ENCODE measurements at places on chromosomes 11 and 22. TPM values are rescaled to one million over a fixed set of nuclear protein-coding genes. Genes with fewer than 3 reads are reported as not detected.

DNA sequence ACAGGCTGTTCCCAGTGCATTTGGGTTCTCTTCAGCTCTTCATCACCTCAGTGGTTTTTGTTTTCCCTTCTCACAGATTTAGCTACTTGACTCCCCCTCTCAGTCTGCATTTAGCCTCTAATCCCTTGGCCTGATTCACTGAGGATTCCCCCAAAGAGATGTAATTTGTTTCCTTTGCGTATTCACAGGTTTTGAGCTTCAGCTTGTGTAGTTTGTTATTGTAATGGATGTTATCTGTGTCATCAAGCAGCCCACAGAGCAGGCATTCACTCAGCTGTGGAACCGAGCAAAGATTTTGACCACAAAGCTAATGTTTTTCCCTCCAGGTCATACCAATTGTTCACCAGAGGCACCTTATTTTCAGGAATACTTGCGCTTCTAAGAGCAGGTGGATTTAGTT lies 6.4 kb upstream of the ME3 start:
- H3K27me3 ChIP-seq = no peaks in the 10 kb centered on the region
- no peak overlapping the region for H3K4me3 ChIP-seq
- DNase-seq = no peak

DNA sequence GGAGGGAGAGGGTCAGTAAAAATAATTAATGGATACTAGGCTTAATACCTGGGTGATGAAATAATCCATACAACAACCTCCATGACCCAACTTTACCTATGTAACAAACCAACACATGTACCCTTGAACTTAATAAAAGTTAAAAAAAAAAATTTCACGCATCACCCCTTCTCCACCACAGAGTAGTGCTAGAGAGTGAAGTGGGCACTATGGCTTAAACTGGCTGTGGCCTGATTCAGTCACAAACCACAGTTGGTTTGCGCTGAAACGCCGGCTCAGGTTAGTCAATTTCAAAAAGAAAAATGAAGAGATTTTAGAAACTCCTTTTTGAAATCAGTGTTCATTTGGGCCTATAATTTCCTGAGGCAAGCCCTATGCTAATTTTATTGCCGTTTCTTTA lies 144.3 kb downstream of the TRPC6 start:
- H3K27ac ChIP-seq = no peak overlapping the region
- no peaks in the 10 kb centered on the region for H3K27me3 ChIP-seq
- H3K4me3 ChIP-seq = no peak overlapping the region

GRCh38 chr11:13680501-13681264 lies 12.2 kb downstream of the FAR1 start:
- H3K36me3 ChIP-seq = no peaks in the 10 kb centered on the region
- no peak overlapping the region for H3K4me3 ChIP-seq
- no peak for DNase-seq
- peaks cover 42% of the 10 kb centered on the region for H3K4me1 ChIP-seq

- H3K4me1 ChIP-seq = no peaks in the 10 kb centered on the region
- DNase-seq = no peak
- no peak overlapping the region for H3K4me3 ChIP-seq
- no peaks in the 10 kb centered on the region for H3K36me3 ChIP-seq
- H3K27me3 ChIP-seq = no peaks in the 10 kb centered on the region
Measured at GRCh38 chr11:111179184-111179910, 66.2 kb upstream of the POU2AF2 start.

DNA sequence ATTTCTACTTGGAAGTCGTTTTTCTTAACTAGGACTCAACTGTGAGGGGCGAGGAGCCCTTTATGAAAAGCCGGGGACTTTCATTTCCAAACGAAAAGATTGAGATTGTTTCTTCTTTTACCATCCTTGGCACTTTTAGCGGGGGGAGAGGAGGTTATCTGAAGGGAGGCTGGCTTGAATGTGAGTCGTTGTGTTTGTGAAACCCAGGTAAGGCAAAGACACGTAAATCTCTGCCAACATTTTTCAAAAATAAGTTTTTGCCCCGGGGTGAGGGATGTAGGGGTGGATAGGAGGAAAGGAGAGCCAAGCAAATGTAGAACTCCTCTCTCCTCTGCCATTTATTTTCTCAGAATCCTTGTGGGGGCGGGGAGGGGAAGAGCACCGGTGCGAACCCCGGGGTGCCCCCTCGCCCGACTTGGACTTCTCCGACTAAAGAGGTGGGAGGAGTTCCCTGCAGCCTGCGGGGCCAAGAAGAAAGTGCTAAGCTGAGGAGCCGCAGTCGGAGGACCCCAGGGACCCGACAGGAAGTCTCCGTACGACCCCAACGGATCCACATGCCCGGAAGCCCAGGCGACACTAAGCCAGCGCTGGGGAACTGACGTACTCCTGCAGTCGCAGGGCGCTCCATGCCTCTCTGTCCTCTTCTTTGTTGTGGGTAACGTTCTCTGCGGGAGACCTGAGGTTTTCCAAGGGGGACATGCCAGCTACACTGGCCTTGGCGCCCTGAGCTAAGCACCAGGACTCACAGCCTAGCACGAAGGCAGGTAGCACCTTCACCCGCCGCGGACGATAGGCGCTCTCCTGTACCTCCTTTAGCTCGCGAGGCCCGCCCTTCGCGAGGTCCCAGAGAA lies 2.4 kb upstream of the WT1 start:
- H3K4me3 ChIP-seq = no peak overlapping the region
- no peak overlapping the region for H3K27ac ChIP-seq
- H3K36me3 ChIP-seq = no peaks in the 10 kb centered on the region
- H3K27me3 ChIP-seq = peaks cover 97% of the 10 kb centered on the region
- H3K4me1 ChIP-seq = peaks cover 28% of the 10 kb centered on the region

GRCh38 chr22:40605761-40606160 lies 30.8 kb downstream of the MRTFA start:
- H3K27ac ChIP-seq = no peak overlapping the region
- no peak overlapping the region for H3K4me3 ChIP-seq
- no peak for DNase-seq
- no peaks in the 10 kb centered on the region for H3K27me3 ChIP-seq

DNA sequence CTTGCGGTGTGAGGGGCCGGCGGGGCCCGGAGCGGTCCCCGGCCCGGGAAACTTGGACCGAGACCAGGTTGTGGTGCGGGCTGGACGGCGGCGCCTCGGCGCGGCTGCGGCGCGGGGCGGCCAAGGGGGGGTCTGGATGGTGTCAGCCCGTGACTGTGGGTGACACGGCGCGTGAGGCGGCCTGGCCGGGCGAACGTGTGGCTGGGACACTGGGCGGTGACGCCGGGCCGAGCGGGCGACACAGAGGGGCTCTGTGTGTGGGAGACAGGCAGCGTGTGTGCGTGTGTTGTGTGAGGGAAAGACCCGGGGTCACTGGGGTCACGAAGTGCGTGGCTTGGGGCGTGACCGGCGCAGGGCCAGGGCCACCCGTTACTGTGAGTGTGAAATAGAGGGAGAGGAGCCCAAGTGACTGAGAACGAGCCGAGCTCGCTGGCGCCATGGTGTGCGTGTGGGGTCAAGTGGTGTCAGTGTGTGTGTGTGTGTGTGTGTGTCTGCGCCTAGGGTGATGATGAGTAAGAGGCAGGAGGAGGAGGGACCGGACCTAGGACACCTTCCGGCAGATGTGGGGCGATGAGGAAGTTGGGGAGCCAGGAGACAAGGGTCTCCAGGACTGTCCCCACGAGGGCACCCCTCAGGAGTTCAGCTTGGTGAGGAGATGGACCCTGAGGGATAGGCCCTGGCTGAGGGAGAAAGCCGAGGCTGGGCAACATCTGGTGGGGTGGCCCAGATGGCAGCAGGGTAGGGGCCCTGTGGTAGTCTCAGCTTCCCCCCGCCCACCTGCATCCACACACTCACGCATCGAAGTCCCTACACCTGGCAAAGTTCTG lies 817 bp downstream of the RELT start:
- no peaks in the 10 kb centered on the region for H3K27me3 ChIP-seq
- DNase-seq = peak; percentile 71
- H3K27ac ChIP-seq = peak overlapping the region; percentile 87
- H3K4me3 ChIP-seq = peak overlapping the region; percentile 78
- peaks cover 50% of the 10 kb centered on the region for H3K4me1 ChIP-seq

DNA sequence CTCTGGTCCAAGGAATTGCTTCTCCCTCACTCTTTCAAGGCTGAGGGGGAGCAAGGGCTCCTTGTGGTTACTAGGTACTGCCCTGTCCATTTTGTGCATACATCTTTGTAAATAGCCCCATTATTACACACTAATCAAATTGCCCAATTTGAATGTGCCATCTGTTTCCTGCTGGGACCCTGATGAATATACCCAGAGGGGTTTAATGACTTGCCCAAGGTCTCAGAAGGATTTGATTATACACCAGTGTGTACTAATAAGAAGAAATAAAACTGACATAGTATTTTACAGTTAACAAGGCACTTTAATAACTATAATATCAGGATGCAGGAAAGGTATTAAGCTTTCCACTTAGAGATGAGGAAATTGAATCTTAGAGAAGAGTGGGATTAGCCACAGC lies 64.6 kb upstream of the PTPRJ start:
- no peaks in the 10 kb centered on the region for H3K27me3 ChIP-seq
- peak overlapping the region; percentile 88 for H3K27ac ChIP-seq
- DNase-seq = no peak
- peaks cover 58% of the 10 kb centered on the region for H3K4me1 ChIP-seq

GRCh38 chr11:8242499-8243280 lies 21.0 kb downstream of the LMO1 start:
- no peak overlapping the region for H3K4me3 ChIP-seq
- DNase-seq = no peak

DNA sequence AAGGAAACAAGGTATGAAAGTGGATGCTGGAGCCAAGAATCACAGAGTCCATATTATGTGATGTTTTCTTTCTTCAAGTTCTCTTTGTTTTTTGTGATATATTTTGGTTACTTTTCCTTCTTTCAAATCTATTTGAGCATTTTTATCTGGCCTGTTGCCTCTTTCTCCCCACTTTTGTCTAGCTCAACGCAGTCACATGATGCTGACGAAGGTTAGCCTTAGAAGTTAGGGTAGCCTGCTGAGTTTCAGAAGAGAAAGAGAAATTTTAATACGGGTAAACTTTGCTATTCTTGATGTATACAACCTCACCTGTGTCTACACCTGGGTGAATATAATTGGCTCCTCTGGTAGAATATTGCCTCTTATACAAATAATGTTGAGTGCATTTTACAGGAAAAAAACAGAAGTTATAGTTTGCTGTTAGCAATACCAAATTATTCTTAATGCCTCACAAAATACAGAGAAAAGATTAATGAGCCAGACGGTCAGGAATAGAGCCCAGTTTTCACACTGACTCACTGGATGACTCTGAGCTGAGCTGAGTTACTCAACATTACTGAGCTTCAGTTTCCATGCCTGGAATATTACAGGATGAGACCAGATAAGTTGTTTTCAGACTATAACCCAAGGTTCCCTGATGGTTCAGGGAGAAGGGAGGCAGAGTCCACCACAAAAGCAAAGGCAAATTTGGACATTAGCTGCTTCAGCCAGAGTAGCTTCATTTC lies 161.6 kb upstream of the BDNF start:
- no peaks in the 10 kb centered on the region for H3K36me3 ChIP-seq
- H3K4me3 ChIP-seq = no peak overlapping the region
- no peaks in the 10 kb centered on the region for H3K27me3 ChIP-seq
- no peaks in the 10 kb centered on the region for H3K4me1 ChIP-seq
- no peak overlapping the region for H3K27ac ChIP-seq
- no peak for DNase-seq

DNA sequence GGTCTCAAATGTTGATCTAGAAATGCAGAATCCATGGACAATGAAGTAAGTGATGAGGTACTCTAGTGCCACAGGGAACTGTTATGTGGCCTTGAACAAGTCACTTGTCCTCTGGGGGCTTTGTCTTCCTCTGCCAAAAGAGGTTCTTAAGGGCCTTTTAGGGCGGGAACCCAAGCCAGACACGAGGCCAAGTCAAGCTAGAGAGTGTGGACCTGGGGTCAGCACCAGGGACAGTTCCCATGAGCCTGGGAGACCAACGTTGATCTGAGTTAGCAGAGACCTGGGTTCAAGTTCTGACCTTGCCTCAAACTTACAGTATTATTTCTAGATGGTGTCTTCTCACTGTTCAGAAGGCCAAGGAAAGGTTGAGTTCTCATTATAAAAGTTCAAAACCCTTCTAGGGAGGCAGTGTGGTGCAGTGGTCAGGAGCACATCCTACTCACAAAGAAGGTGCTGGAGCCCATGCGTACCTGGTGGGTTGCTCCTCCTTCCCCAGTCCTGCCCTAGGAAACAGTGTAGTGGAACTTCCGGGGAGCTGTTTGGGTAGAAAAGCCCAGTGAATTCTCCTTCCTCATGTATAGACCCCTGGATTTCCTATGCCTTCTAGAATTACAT lies 121.5 kb downstream of the CHST1 start:
- H3K36me3 ChIP-seq = no peaks in the 10 kb centered on the region
- H3K4me3 ChIP-seq = no peak overlapping the region
- no peak overlapping the region for H3K27ac ChIP-seq
- no peak for DNase-seq
- H3K27me3 ChIP-seq = no peaks in the 10 kb centered on the region
- no peaks in the 10 kb centered on the region for H3K4me1 ChIP-seq

- H3K4me1 ChIP-seq = no peaks in the 10 kb centered on the region
- no peaks in the 10 kb centered on the region for H3K36me3 ChIP-seq
- H3K4me3 ChIP-seq = no peak overlapping the region
- DNase-seq = no peak
- H3K27ac ChIP-seq = no peak overlapping the region
Measured at GRCh38 chr22:23478175-23478574, 101.9 kb downstream of the IGLL1 start.

GRCh38 chr11:68783216-68783821 lies 32.0 kb upstream of the TESMIN start:
- DNase-seq = no peak
- H3K27ac ChIP-seq = no peak overlapping the region
- H3K4me1 ChIP-seq = no peaks in the 10 kb centered on the region
- no peaks in the 10 kb centered on the region for H3K27me3 ChIP-seq
- no peak overlapping the region for H3K4me3 ChIP-seq

Gene RNF121
- total RNA-seq = 24.7 TPM

Gene TSGA10IP
- not detected for total RNA-seq

Gene PATE2
- total RNA-seq = not detected

Gene AGBL2
- total RNA-seq = 6.0 TPM

Gene BACE1
- 28.4 TPM for total RNA-seq

Gene C1QTNF5
- 28.2 TPM for total RNA-seq

Gene SLN
- total RNA-seq = 0.92 TPM

Gene SLC5A4
- 1.4 TPM for total RNA-seq
